ENCODE measurements at places on chromosomes 12 and 14. TPM values are rescaled to one million over a fixed set of nuclear protein-coding genes. Genes with fewer than 3 reads are reported as not detected.

BIN2 gene
- total RNA-seq, result 0.17 TPM

KRT72 gene
- total RNA-seq, result not detected

ZNF410 gene
- total RNA-seq, result 45.8 TPM

MYF6 gene
- total RNA-seq, result not detected

MYL6B gene
- total RNA-seq, result 72.9 TPM

RDH11 gene
- total RNA-seq, result 61.0 TPM

SETD3 gene
- 47.6 TPM for total RNA-seq

DTX1 gene
- 0.42 TPM for total RNA-seq

PAPLN gene
- 5.7 TPM for total RNA-seq

DACT1 gene
- 0.44 TPM for total RNA-seq

BDKRB2 gene
- total RNA-seq, result 1.7 TPM

ASCL1 gene
- not detected for total RNA-seq

LPCAT3 gene
- 31.4 TPM for total RNA-seq

FOXM1 gene
- total RNA-seq, result 90.6 TPM

PTPN21 gene
- total RNA-seq, result 6.4 TPM

SNW1 gene
- total RNA-seq, result 81.2 TPM

KCNK10 gene
- total RNA-seq, result not detected

REM2 gene
- total RNA-seq, result 0.36 TPM

TMEM233 gene
- 0.29 TPM for total RNA-seq

AMDHD1 gene
- 1.9 TPM for total RNA-seq
